ENCODE measurements at places on chromosomes 5 and 9. TPM values are rescaled to one million over a fixed set of nuclear protein-coding genes. Genes with fewer than 3 reads are reported as not detected.

TNFAIP8 gene
- total RNA-seq: 16.2 TPM

C9orf50 gene
- not detected for total RNA-seq

POLR3G gene
- total RNA-seq: 13.2 TPM

CA9 gene
- total RNA-seq: not detected

CTSL gene
- 141 TPM for total RNA-seq

PHF24 gene
- total RNA-seq: not detected

FBP2 gene
- total RNA-seq: not detected

F2RL2 gene
- 0.28 TPM for total RNA-seq

SOX30 gene
- total RNA-seq: not detected

PTGES gene
- total RNA-seq: 96.6 TPM

NOXA1 gene
- 8.9 TPM for total RNA-seq

SPAG8 gene
- 0.37 TPM for total RNA-seq

CER1 gene
- total RNA-seq: not detected

AP3S1 gene
- total RNA-seq: 94.6 TPM

RAB3C gene
- total RNA-seq: not detected

SHISAL2B gene
- total RNA-seq: not detected

C5 gene
- 4.2 TPM for total RNA-seq

PTGDS gene
- 1.8 TPM for total RNA-seq

PCDHGA12 gene
- total RNA-seq: 0.79 TPM

ATOX1 gene
- total RNA-seq: 155 TPM

CEL gene
- 1.9 TPM for total RNA-seq

TNFSF15 gene
- 0.39 TPM for total RNA-seq

RORB gene
- not detected for total RNA-seq

DRD1 gene
- total RNA-seq: not detected
